Metanephros (tissue), 2 donors: ENCODE measurements at places on chromosomes 2 and 18. TPM values are rescaled to one million over a fixed set of nuclear protein-coding genes. Genes with fewer than 3 reads are reported as not detected.

The STON1 gene
- total RNA-seq = 32.5 TPM

The KCNJ13 gene
- 1.8 TPM for total RNA-seq

The ANKRD30BL gene
- 1.4 TPM for total RNA-seq

The PLEKHA3 gene
- 7.7 TPM for total RNA-seq

The ZSCAN30 gene
- total RNA-seq = 29.4 TPM

The SGPP2 gene
- total RNA-seq = 14.8 TPM

The RAX gene
- total RNA-seq = not detected

The ADI1 gene
- 34.9 TPM for total RNA-seq

The GALNT3 gene
- 13.4 TPM for total RNA-seq

The ASPRV1 gene
- 3.4 TPM for total RNA-seq

The RSAD2 gene
- 7.2 TPM for total RNA-seq

The COLEC12 gene
- 31.6 TPM for total RNA-seq

The FLACC1 gene
- 3.5 TPM for total RNA-seq

The EFR3B gene
- 7.8 TPM for total RNA-seq

The ACTG2 gene
- 2.6 TPM for total RNA-seq

The MDH1B gene
- 7.0 TPM for total RNA-seq

The CMPK2 gene
- total RNA-seq = 7.6 TPM

The ALPI gene
- not detected for total RNA-seq

The TUBA3D gene
- not detected for total RNA-seq

The EPHA4 gene
- 74.2 TPM for total RNA-seq

The WNT10A gene
- 2.0 TPM for total RNA-seq

The CROCC2 gene
- 0.18 TPM for total RNA-seq

The OR6B2 gene
- not detected for total RNA-seq

The TRABD2A gene
- total RNA-seq = 1.1 TPM

The TTR gene
- total RNA-seq = 0.35 TPM

The NOSTRIN gene
- 25.3 TPM for total RNA-seq

The GAD1 gene
- 2.0 TPM for total RNA-seq

The ACMSD gene
- 18.2 TPM for total RNA-seq

The THOC1 gene
- total RNA-seq = 95.9 TPM

The CREG2 gene
- 1.6 TPM for total RNA-seq

The ADAM23 gene
- total RNA-seq = 3.9 TPM

The SCYGR4 gene
- not detected for total RNA-seq

The SKOR2 gene
- not detected for total RNA-seq

The ANKRD30B gene
- total RNA-seq = not detected

The ADRA2B gene
- 4.6 TPM for total RNA-seq

The STARD7 gene
- total RNA-seq = 160 TPM

The IL18R1 gene
- total RNA-seq = 4.3 TPM

The WDR12 gene
- total RNA-seq = 33.9 TPM

The TGFA gene
- 13.8 TPM for total RNA-seq

The CYP26B1 gene
- 48.2 TPM for total RNA-seq

The IL1RN gene
- total RNA-seq = 6.0 TPM

The ARHGAP25 gene
- total RNA-seq = 10.8 TPM

The CYP20A1 gene
- total RNA-seq = 27.0 TPM

The CYP1B1 gene
- total RNA-seq = 141 TPM

The DUSP2 gene
- 15.6 TPM for total RNA-seq

The CCDC141 gene
- total RNA-seq = 8.2 TPM

The GLB1L gene
- 15.2 TPM for total RNA-seq

The POTEI gene
- 0.06 TPM for total RNA-seq

The KIAA2012 gene
- 0.18 TPM for total RNA-seq

The LAMA1 gene
- 63.7 TPM for total RNA-seq

The ANKRD62 gene
- not detected for total RNA-seq

The ATG4B gene
- total RNA-seq = 83.0 TPM

The ZNF397 gene
- 38.1 TPM for total RNA-seq

The TTC32 gene
- 18.0 TPM for total RNA-seq
